ENCODE measurements at places on chromosomes 4 and X.

- DNase-seq: no peak
These were observed 2178.2 kb downstream of the ARAP2 start for GRCh38 chr4:34066126-34066525.

- DNase-seq: no peak
These were observed 165.8 kb downstream of the GASK1B start for GRCh38 chr4:158006990-158007389.

DNA sequence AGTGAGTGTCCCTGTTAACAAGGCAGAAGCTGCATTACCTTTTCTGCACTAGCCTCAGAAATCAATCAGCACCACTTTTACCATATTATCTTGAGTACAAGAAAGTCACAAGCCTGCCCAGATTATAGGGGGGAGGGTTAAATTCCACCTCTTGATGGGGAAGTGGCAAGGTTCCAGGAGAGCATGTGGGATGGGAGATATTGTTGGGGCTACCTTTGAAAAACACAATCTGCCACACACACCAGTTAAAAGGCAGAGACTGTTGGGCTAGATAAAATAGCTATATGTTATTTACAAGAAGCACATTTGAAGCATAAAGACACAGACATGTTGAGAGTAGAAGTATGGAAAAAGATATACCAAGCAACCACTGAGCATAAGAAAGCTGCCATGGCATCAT lies 6.6 kb upstream of the AVPR2 start:
- peak; percentile 60 for DNase-seq

DNA sequence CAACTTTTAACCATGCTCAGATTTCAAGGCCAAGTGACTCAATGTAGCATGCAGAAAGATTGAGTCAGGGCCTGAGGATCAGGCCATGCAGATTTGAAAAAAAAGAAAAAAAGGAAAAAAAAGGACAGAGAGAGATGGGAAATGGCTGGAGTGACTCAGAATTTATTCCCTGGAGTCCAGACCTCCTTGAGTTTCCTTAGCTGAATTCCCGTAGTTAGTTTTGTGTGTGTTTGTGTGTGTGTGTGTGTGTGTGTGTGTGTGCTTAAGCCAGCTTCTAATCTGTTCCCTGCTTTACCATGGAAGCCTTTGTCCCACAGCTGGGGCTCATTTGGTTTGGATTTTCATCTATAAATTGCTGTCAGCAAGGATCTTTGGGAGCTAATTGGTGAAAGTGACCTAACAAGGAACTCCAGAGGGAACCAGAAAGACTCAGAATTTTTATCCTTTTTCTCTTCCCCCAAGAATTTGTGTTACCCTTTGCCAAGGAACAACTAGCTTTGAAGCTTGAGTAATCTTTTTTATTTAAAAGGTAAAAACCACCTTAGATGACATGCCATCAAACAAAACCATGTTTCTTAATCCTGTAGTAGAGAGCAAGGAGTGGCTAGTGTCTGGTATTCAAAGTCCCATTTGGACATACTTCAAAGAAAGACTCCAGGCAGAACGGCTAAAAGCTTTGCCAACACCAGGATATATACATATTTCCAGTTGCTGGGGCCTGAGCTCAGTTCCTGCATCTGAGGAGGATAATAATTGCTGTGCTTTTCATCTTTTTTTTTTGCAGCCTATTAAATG lies 109.0 kb upstream of the DDIT4L start:
- no peak for DNase-seq

DNA sequence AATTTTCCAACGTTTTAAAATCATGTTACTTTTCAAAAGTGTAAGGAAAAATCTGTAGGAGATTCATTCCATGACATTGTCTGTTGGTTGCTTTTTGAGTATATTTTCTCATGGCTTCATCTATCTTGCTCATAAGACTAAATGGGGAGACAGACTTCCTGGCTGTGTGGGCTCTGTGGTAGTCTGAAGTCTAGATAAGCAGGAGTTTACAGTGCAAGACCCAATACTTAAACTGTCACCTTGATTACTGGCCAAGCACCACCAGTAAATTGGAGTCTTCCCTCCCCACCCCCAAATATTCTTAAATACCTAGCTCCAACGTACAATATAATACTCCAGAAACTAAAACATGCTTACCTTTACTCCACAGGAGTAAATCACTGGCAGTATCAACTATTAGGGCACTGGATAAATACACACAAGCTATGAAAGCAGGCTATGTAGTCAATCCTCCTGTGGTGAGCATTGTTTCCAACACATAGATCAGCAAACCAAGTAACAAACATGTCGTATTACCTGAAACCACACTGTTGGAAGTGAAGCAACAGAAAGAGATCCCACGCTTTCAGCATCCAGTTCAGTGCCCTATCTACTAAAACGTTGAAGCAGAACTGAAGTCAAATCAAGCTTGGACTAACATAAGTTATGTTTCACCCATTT lies 6.2 kb downstream of the HNRNPD start:
- DNase-seq: no peak

DNA sequence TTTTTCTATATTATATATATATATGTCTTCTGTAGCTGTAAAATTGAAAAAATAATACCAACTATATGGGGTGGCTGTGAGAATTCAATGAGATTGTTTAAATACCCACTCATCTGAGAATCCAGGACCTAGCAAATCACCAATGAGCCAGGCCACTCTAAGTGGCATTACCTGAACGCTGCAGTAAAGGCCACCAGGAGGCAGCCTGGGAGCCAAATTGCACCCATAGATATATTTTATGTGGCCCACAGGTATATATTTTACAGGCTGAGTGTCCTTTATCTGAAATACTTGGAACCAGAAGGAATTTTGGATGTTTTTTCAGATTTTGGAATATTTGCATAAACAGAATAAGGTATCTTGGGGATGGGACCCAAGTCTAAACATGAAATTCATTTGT lies 58.2 kb upstream of the C4orf50 start:
- DNase-seq: no peak

- DNase-seq: no peak
These were observed 62.7 kb downstream of the KDM6A start for GRCh38 chrX:44935640-44936039.

DNA sequence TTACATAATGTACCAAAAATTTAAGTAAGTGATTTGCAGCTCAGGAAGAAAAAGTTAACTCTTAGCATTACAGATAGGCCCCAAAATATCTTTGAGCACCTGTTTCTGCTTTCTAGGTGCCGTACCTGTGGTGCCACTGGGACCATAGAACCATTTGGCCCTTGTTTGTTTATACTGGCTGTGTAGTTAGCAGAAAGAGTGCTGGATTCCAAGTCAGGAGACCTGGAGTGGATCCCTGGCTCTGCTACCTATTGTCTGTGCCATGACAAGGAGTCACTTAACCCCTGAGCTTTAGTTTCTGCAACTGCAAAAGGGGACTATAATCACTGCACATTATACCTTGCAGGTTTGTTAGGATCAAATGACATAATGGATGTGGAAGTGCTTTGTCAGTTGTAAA lies 137.8 kb upstream of the GPR101 start:
- no peak for DNase-seq

- DNase-seq: no peak
These were observed 37.8 kb upstream of the BDH2 start for GRCh38 chr4:103137446-103137827.

DNA sequence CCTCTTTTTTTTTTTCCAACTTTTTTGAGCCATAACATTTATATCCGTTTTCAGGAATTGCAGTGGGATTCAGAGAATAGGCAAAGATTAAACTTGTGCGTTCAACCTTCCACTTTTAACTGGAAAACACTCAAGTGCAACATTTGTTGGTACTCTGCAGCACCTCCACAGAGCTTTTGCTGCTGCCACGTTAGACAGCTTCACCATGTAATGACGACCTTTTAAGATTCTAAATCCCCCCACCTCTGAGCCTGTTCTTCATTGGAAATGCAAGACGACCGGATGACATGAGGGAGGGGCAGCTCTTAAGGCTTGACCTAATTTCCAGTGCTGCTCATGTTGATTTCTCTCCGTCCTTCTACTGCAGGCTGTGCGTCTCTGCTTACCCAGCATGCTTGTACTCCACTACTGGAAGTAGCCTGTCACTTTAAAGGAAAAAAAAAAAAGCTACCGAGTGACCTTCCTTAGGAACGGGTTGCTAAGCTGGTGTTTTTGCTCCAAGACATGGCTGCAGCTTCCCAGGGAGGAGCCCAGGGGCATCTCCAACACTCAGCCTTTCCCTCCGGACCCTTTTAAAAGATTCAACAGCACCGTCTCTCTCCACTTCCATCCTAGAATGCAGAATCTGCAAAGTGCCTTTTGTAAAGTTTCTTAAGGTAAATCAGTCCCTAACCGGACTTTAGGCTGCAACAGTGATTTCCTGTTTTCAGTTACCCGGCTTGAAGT lies at the start of gene CC2D2A:
CC2D2A (plus strand) TSS at position 481 of the 726 bp plus-strand sequence. CDS start 6,051 bp downstream, outside the sequence.
- DNase-seq: no peak

Data from NCI-H1694 (cell line).